Frontal cortex (tissue), 4 donors: ENCODE measurements at places on chromosomes 13 and 19.

DNA sequence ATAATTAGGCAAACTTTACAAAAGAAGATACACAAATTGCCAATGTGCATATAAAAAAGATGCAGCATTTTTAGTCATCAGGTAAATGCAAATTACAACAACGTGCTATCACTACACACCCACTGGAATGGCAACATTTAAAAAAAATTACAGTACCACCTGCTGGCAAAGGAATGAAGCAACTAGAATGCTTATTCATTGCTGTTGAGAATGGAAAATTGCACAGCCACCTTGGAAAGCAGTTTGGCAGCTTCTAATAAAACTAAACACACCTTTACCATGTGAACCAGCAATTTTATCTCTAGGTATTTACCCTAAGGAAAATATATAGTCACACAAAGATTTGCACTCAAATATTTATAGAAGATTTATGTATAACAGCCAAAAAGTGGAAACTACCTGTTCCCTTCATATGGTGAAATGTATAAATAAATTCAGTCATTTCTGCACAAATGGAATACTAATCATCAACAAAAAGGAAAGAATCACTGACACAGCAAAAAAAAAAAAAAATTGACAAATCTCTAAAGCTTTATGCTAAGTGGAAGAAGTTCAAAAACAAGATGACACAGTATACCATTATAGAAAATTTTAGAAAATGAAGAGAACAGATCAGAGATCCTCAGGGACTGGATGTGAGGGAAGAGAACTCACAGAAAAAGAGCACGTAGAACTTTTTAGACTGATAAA is 30.3 kb downstream of the OXGR1 start:
- DNase-seq = no peak

GRCh38 chr19:41739361-41739760 is 16.0 kb upstream of the CEACAM6 start:
- DNase-seq = no peak

DNA sequence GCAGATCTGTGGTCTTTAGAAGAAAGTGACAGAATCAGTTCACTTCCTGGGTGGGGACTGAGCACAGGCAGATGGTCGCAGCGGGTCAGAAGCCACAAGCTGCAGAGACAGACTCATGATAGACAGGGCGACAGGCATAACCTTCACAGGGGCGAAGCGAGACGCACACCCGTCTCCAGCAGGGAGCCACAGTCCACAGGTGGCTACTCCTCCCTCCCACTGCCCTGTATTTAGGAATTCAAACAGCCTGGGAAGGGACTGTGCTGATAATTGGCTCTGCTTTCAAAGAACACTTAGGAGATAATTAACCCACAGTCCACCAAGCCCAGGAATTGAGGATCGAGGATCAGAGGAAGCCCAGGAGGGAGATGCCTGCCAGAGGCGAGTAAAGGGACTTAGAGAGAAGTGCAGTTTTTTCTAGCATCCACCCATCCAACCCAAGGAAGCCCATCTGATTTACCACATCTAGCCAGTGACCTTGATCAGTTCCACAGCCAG is 23.2 kb downstream of the RFX2 start:
- DNase-seq = no peak

DNA sequence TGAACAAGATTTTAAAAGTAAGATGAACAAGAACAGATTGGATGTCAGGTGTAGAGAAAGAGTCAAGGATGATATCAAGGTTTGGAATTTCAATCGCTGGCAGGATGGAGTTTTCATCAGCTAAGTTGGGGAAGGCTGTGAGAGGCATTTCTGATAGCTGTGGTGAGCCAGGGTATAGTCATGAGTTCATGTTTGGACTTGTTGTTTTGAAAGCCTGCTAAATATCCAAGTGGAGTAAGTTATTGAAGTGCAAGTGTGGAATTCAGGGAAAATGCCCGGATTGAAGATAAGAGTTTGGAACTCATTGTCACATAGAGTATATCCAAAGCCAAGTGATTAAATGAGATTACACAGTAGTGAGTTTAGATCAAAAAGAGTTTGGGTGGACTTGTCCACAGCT is 11.0 kb upstream of the EPSTI1 start:
- DNase-seq = no peak

DNA sequence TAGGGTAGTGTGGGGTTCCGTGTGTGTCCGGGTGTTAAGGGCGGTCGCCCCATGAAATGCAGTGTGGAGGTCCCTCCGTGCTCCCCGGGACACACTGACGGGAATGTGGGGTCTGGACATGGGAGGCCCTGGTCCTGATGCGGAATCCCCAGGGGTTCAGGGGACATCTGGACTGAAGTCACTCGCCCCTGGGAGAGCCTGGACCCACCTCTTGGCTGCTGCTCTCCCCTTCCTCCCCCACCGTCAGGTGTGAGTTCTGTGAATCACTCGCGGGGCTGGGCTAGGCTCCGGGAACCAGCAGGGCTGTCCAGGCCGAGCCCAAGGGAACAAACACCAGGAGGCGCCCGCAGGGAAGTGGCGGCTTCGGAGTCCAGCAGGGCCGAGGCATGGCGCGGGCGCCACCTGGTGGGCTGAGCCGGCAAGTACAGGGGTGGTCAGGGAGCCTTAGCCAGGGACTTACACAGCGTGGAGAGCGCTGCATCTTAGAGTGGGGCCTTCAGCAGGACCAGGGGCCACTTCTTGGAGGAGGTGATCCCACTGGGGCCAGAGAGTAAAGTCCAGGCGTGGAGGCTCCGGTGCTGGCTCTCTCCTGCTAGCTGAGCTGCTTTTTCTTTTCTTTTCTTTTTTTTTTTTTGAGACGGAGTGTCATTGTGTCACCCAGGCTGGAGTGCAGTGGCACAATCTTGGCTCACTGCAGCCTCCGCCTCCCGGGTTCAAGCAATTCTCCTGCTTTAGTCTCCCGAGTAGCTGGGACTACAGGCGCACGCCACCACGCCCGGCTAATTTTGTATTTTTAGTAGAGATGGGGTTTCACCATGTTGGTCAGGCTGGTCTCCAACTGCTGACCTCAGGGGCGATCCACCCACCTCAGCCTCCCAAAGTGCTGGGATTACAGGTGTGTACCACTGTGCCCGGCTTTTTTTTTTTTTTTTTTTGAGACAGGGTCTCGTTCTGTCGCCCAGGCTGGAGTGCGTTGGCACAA is 20.1 kb downstream of the WTIP start:
- peak; percentile 85 for DNase-seq

GRCh38 chr13:23463661-23464060 is 30.2 kb upstream of the SACS start:
- DNase-seq = no peak

DNA sequence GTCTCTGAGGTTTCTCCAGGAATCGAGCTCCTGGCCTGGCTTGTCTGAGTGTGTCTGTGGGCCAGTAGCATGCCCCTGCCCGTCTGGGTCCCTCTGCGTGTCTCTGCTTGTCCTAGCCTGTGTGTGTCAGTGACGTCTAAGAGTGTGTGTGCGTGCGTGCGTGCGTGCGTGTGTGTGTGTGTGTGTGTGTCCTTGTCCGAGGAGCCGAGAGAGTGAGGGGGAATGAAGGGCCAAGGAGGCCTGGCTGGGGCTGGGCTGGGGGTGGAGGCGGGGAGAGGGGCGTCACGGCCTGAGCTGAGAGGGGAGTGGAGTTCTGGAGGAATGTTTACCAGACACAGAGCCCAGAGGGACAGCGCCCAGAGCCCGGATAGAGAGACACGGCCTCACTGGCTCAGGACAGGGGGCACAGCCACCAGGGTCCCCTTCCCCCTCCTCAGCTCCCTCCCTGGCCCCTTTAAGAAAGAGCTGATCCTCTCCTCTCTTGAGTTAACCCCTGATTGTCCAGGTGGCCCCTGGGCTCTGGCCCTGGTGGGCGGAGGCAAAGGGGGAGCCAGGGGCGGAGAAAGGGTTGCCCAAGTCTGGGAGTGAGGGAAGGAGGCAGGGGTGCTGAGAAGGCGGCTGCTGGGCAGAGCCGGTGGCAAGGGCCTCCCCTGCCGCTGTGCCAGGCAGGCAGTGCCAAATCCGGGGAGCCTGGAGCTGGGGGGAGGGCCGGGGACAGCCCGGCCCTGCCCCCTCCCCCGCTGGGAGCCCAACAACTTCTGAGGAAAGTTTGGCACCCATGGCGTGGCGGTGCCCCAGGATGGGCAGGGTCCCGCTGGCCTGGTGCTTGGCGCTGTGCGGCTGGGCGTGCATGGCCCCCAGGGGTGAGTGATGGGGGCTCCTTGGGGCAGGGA is at the start of gene AXL:
Gene AXL, plus strand, starts transcription at position 609 of the 893 bp plus-strand sequence. Its CDS starts 170 bp downstream, at position 779.
- DNase-seq = peak; percentile 55

GRCh38 chr13:101098873-101099272 is 317.4 kb downstream of the NALCN start:
- DNase-seq = no peak

DNA sequence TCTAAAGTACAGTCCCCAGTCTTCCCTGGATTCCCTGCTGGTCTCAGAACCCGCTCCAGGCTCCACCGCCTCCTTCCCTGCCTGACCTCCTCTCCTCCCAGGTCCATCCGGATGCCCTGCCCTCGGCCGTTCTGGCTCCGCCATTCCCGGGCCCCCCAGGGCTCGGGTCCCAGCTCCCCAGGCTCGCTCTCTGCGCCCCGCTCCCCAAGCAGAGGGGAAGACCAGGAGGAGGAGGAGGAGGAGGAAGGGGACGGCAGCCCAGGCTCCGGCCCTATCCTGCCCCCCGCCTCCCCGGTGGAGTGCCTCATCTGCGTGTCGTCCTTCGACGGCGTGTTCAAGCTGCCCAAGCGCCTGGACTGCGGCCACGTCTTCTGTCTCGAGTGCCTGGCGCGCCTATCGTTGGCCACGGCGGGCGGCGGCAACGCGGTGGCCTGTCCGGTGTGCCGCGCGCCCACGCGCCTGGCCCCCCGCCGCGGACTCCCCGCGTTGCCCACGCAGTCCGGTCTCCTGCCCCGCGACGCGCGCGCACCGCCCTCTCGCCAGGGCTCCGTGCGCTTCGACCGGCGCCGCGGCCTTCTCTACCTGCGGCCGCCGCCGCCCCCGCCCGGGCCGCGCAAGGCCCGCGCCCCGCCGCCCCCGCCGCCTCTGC is 647 bp downstream of the RNF225 start:
- DNase-seq = no peak

- peak; percentile 15 for DNase-seq
Measured at GRCh38 chr19:53462861-53463260, 4.7 kb upstream of the ZNF813 start.

DNA sequence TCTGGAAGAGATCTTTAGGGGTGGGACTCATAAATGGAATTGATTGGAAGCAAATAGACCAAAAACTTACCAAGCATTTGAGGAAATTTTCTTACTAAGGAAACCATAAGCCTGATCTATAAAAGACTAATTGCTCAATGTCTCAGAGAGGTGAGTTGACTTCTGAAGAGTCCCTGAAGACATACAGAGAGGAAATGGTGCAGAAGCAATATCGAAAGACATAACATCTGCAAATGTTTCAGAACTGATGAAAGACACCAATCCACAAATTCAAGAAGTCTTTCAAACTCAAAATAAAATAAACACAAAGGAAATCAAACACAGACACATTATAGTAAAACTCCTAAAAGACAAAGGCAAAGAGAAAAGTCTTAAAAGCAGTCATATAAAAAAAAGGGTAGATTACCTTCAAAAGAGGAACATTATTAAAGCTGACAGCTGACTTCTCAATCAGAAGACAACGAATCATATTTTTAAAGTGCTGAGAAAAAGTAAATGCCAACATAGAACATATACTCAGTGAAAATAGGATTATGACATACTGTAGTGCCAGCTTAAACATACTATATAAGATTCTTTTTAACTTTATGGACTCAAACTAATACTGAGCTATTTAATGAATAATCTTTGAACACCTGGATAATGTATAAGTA is 45.4 kb upstream of the CALM3 start:
- no peak for DNase-seq

GRCh38 chr13:29402166-29402636 is 193.3 kb downstream of the SLC7A1 start:
- no peak for DNase-seq

GRCh38 chr13:43686557-43686956 is 100.2 kb downstream of the ENOX1 start:
- no peak for DNase-seq

DNA sequence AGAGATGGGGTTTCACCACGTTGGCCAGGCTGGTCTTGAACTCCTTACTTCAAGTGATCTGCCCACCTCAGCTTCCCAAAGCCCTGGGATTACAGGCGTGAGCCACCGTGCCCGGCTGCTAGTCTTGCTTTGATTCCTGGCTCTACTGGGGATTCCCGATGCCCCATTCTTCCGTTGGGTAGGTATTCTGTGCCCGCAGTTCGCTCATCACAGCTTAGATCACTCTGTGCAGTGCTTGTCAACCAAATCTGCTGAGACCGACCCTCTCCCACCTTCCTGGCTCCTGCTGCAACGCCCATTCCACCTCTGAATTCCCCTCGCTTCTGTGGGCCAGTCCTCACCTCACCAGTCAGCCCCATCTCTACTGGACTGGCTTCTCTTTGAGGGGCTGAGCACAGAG is 4.6 kb upstream of the ZNF414 start:
- no peak for DNase-seq

- DNase-seq = no peak
Measured at GRCh38 chr13:114115191-114115671, 17.2 kb downstream of the RASA3 start.

DNA sequence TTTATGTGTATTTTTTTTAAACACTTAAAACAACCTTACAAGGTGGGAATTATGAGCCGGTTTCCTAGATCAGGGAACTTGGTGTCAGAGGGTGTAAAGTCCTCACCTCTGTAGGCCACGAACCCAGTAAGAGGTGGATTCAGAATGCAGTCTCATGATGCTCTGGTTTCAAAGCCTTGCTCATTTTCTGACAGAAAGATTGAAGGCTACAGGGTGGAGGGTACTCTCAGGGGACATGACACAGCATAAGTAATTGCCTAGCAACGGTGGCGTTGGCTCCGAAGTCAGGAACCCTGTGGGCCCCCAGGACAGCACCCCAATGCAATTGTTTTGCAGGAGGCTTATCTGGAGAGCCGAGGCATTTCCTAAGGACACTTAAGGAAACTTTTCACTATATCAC is 794.7 kb downstream of the EFNB2 start:
- DNase-seq = no peak

DNA sequence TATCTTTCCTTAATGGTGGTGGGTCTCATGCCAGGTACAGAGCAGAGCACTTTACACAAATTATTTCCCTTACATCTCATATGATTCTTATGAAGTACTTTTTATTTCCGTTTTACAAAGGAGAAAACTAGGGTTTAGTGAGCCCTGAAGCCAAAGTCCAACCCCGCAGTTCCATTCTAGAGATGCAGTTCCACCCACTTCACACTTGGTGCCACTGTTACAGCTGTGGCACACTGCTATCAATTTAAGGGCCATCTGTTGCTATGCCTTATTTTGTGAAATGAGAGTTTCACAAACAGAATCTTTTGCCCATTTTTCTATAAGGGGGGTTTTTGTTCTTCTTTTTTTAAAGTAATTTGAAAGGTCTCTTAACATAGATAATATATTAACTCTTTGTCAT is 12.9 kb downstream of the MIPEP start:
- no peak for DNase-seq

DNA sequence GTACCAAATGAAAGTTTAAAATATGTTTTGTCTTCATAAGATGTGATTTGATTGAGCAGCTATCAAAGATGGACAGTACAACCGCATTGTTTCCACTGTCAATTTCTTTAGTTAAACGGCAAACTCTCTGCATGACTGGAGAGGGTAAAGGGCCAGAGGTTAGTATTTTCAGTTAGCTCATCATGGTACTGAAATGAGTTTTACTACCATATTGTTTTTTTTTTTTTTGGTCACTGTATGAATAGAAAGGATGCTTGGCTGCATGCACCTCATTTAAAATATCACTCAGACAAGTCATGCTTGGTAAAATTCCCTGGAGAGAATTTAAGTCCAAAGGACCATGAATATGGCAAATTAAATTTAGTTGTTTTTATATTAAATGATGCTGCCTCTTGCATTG is 942.1 kb upstream of the SPRY2 start:
- no peak for DNase-seq
